ENCODE measurements at places on chromosomes 5 and 9.

- DNase-seq, result no peak
Measured at GRCh38 chr5:69492391-69492922, at the start of gene OCLN. Gene OCLN (plus strand): TSS chr5:69492790. CDS start chr5:69504245, 11,455 bp downstream.

- no peak for DNase-seq
Measured at GRCh38 chr5:159184236-159184635, 25.1 kb downstream of the RNF145 start.

DNA sequence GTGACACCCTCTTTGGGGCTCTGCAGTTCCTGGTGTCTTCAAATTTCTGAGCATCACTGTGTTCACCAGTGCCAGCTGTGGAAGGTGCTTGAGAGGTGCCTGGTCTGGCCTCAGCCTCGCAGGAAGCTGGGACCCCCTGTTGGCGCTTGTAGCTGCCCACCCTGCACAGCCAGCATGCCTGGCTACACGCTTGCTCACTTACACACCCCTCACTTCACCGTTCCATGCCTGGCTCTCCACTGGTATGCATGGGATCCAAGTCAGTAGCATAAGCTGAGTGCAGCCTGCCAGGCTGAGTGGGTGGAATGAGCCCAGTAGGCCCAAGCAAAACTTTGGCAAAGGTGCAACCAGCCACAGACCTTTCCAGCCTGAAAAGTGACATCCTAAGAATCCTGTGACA is 801.4 kb upstream of the PTPRD start:
- DNase-seq, result no peak

GRCh38 chr5:77182367-77182766 is 28.1 kb upstream of the PDE8B start:
- DNase-seq, result no peak

DNA sequence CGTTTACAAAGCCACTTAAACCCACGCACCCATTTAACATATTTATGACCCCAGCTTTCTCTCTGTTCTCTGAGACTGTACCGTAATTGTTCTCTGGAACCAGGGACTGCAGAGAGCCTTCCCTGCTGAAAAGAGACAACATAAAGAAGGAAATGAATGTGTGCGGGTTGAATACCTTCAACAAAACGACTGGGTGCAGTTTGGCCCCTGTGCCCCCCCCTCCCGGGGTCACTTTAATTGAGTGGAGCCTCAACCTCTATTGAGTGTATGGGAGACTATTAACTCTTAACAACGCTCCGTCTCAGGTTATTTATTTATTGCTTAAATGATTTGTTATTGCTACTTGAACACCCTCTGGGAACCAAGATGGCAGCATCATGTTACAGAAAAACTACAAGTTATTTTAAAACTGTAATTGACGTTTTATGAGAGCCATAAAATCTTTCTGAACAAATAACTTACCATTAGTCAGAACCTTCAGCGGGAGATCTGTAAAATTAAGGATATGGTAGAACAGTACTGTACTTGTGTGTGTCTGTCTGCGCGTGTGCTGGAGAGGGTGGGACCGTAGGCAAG is 70.6 kb downstream of the GAS1 start:
- no peak for DNase-seq

DNA sequence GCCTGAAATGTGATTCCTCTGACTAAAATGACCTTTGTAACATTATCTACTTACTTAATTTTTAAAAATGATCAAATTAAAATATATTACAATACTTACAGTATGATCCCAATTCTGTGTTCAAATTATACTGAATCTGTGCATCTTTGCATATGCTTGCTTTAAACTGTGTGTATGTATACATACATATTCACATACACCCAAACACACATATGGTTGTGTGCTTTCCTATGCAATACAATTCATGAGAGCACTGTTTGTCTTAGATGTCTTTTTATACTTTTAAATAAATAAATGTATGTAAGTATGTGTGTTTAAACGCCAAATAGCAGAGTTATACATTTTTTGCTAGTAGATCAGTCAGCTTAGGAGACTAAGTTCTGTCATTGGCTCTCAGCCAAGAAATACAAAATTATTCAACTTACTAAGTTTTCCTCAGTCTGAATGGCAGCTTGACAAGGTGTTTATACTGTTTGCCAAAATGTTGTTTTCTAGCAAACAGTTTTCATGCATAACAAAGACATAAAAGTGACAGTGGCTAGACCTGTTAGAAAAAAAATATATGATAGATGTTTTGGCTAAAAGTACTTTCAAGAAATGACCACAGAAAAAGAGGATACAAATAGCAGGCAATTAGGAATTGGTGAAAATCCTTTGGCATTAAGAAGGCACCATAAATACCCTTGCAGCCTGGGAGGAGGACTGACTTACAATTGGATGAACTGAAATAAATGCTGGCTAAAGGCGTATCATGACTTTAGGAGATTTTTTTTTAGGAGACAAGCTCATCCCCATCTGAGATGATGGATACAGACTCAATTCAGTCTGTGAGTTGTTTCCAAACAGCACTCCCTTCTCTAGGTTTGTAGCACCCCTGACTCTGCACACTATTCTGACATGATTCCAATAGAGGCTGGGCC is 7.9 kb downstream of the TICAM2 start:
- DNase-seq, result no peak

- DNase-seq, result no peak
Measured at GRCh38 chr5:23146183-23146582, 293.0 kb upstream of the CDH12 start.

- DNase-seq, result no peak
Measured at GRCh38 chr5:171874234-171874633, 88.6 kb downstream of the SMIM23 start.
